H1 (cell line): ENCODE measurements at places on chromosomes 1 and 21.

GRCh38 chr1:50975436-50975835 is 5.4 kb downstream of the CDKN2C start:
- DNase-seq: no peak

GRCh38 chr1:29379443-29380073 is 143.2 kb downstream of the PTPRU start:
- DNase-seq: peak; percentile 68

GRCh38 chr1:194929357-194929756 is 1678.9 kb downstream of the KCNT2 start:
- no peak for DNase-seq

GRCh38 chr1:248152056-248152827 is 7.3 kb downstream of the OR2M5 start:
- DNase-seq: no peak

DNA sequence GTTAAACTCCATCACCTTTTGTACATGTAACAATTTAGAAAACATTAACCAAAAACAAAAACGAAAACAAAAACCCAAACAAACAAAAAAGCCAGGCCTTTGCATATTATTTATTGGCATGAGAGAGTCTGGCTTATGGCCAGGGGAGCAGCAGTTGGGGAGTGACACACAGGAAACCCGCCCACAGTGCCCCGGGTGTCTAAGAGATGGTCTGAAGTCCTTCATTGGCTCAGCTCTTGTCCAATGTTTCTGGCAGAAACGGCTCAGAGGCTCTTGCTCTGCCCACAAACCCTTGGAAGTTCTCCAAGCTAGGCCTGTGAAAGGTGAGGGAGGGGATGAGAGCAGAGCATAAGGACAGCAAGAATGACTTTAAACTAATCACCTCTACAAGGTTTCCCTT is 131.5 kb downstream of the CNIH3 start:
- no peak for DNase-seq

GRCh38 chr1:52599236-52599635 is 2.9 kb upstream of the GPX7 start:
- no peak for DNase-seq

GRCh38 chr1:36136535-36136934 is 11.5 kb upstream of the COL8A2 start:
- DNase-seq: no peak

- DNase-seq: no peak
These were observed 32.8 kb upstream of the SCMH1 start for GRCh38 chr1:41274752-41275545.

GRCh38 chr1:118243269-118243668 is 58.2 kb upstream of the SPAG17 start:
- DNase-seq: no peak

DNA sequence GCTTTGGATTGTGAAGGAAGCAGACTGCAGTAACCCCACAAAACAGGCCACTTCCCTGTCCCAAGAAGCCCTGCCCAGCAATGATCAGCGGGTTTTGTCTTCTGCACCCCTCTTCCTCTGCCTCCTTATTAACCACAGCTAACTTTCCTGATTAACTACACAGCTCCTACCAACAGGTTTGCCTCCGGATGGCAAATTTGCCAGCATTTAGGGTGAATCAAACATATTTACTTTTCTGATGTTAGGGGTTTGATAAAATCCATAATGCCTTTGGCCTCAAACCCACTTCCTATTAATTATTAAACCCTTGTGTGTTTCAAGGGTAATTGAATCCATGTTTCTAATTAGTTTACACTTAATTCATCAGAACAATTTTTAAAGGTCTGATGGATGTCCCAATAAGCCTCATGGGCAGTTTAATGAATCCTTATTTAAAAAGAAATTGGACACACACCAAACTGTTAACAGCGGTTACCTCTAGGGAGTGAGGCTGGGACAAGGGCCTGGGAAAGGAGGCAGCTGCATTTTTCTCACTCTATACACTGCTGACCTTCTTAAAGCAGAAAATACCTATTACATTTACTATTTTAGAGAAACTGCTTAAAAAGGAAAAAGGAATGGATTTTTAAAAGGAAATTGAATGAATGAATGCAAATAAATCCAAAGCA is 91.9 kb downstream of the CSMD2 start:
- no peak for DNase-seq

DNA sequence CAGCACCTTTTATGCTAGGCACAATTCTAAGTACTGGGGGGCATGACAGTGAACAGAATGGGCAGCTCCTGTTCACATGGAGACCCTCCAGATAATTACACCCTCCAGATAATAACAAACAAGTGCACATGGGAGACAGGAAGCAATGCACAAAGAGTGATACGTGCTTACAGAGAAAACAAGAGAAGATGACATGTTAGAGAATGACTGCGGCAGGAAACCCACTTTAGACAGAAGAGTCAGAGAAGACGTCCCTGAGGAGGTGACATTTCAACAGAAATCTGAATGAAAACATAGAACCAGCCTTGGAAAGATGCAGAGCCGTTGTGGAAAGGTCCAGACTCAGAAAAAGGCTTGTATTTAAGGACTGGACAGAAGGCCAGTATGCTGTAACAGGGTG is 54.7 kb upstream of the ARTN start:
- no peak for DNase-seq

DNA sequence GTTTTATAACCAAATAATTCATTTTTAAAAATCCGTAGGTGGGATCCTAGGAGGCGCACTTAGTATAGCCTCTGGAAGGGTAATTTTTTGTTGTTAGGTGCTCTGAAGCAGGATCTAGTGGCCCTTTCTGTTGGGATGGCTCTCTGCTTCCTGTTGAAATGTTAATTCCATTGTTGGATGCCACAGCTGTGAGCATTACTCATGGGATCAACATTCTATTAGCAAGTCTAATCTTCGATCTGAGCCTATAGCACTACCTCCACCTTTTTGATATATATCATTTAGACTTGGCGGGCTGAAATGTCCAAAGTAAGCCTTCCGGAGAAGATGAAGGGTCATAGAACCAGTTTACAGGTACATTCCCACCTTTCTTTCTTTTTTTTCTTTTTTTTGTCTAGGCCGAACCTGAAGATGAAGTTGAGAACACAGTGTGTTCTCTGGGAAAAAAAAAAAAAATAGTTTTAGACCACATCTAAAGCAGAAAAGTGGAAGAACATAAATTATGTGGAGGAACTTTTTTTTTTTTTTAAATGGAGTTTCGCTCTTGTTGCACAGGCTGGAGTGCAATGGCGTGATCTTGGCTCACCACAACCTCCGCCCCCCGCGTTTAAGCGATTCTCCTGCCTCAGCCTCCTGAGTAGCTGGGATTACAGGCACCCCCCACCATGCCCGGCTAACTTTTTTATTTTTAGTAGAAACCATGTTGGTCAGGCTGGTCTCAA is 1.4 kb downstream of the CXADR start:
- DNase-seq: peak; percentile 41

DNA sequence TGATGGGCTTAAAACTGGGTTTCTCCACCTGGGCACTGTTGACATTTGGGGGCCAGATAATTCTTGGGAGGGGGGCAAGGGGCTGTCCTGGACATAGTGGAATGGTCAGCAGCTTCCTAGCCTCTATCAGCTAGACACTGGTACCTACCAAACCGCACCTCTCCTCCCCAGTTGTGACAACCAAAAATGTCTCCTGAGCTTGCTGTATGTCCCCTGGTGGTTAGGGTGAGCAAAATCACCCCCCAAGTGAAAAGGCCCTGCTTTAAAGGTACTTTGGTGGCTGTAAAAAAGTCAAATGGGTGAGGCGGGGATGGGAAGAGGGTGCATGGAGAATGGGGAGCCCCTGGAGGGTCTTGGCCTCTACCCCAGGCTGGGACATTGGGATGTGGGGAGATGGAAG is 182.0 kb downstream of the IGSF21 start:
- no peak for DNase-seq

- no peak for DNase-seq
These were observed 664.3 kb upstream of the B3GALT2 start for GRCh38 chr1:193850745-193851144.

- DNase-seq: no peak
These were observed 98.9 kb downstream of the LYST start for GRCh38 chr1:235767795-235768194.

- DNase-seq: no peak
These were observed 278.2 kb downstream of the PTPRU start for GRCh38 chr1:29514361-29515169.

DNA sequence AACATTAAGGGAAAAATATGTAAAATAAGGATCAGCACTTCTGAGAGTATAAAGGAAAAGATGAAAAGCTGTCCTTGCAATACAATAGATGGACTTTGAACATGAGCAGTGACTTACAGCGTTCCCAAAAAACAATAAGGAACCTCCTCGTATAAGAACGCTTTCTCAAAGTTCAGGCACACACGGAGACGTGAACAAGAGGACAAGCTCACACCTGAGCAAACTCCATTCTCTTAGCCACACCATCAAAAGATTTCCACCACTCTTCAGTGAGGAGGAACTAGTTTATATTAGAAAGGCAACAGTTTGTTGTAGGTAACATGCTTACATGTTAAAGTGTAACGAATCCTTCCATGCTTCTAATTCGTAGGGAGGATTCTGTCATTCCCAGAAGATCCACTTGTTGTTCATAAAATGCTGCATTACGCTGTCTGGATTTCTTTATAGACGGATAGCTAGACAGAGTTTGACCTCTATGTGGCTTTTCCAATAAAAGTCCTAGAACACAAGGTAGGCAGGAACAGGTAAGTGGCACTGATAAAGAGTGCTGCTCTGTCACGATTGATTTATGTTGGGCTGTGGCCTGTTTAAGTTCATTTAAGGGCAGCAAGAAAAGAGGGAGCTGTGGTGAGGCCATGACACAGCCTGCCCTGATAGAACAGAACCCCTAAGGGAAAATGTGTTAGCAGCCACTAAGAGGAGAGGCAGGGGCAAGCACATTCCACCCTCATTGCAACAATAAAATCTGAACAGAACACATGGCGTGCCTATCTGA is 37.0 kb upstream of the ATP1A1 start:
- no peak for DNase-seq

- DNase-seq: no peak
These were observed 87.5 kb downstream of the COL24A1 start for GRCh38 chr1:86068841-86069756.

GRCh38 chr1:226688808-226689207 is 50.3 kb downstream of the ITPKB start:
- no peak for DNase-seq

DNA sequence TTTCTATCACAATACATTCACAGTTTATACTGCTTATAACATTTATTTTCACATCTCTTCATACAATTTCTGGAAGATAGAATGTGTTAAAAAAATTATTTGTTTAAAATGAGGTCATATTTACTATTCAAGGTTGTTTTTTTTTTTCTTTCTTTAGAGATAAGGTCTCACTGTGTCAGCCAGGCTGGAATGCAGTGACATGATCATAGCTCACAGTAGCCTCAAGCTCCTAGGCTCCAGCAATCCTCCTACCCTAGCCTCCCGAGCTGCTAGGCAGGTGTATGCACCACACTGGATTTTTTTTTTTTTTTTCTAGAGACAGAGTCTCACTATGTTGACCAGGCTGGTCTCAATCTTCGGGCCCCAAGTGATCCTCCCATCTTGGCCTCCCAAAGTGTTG is 19.0 kb upstream of the RNF11 start:
- DNase-seq: no peak

DNA sequence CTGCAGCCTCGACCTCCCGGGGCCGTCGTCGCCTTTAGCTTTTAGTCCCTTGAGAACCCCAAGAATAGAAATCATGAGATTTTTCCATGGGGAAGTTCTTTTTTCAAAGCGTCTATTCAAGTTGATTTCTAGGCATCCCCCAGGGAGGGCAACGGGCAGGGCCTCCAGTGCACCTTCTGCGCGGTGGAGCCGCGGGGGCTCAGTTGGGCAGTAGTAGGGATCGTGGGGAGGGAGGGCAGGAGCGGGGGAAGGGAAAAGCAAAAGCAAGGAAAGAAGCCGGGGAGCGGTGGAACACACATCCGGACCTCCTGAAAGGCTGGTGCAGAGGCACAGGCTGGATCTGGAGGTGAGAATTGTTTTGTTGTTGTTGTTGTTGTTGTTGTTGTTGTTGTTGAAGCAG is 103.4 kb downstream of the PPIAL4G start:
- no peak for DNase-seq

GRCh38 chr1:198933515-198934222 is 294.8 kb downstream of the PTPRC start:
- no peak for DNase-seq

DNA sequence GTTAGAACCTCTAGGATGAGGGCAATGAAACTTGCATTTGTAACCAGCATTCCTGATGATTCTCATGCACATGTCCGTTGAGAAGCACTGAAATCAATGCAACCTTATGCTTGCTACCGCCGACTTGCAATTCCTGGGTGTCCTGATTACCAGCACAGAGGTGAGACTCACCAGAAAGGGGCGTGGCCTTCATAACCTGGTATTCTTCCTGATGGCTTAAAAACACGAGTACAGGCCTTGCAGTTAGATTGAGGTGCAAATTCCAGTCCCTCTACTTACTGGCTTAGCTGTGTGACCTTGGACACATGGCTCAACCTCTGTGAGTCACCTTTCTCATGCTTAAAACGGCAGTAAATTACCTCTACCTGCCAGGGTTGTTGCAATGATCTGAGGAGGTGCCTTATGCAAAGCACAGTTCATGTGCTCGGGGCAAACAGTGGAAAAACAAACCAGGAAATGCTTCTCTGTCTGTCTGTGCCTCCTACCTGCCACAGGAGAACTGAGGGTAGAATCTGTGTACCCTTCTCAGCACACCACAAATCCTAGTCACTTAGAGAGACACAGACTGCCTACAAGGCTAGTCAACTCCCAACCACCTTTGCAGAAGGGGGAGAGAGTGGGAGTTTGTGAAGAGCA is 39.1 kb upstream of the ECE1 start:
- DNase-seq: no peak

DNA sequence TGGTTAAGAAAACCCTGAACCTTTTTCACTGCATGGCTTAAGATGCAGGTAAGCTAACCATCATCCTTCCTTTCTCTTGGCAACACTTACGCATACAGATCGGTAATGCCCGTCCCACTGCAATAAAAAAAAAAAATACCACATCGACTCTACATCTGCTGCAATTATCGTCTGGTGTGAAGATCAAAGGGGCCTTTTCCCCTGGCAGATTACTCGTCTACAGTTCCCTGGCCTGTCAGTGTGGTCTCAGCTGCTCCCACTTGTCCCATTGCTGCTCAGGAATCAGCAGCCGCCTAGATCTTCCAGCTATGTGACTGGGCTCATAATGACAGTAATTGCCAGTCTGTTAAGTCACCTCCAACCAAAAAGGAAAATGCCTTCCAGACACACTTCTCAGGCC is 133.1 kb downstream of the SETD4 start:
- DNase-seq: no peak

GRCh38 chr1:113666126-113666525 is 93.2 kb downstream of the PHTF1 start:
- no peak for DNase-seq

- no peak for DNase-seq
These were observed 63.5 kb downstream of the ATP1A1 start for GRCh38 chr1:116436611-116436970.

DNA sequence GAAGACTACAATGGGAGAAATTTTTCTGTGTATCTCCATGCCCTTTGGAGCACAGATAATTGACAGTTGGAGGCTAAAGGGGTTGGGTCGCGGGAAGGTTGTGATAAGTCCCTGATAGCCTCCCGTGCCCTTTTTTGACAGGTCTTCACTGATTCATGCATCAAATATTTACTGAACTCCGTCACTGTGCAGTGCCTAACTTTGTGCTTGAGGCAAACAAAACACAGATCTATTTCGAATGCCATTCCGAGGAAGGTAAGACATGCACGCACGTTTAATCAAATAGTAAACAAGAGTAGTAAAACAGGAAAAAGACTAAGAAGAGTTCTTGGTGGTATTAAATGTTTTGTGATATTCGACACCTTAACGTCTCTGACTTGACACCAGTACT is 494 bp upstream of the PIP5K1A start:
- DNase-seq: no peak
